ENCODE measurements at places on chromosomes 7 and 10.

GRCh38 chr10:43963793-43964425 is 315.2 kb upstream of the ZNF32 start:
- DNase-seq: no peak

- DNase-seq: no peak
Measured at GRCh38 chr10:89167915-89168314, 39.2 kb downstream of the CH25H start.

GRCh38 chr10:54559498-54559897 is 241.5 kb downstream of the PCDH15 start:
- DNase-seq: no peak

DNA sequence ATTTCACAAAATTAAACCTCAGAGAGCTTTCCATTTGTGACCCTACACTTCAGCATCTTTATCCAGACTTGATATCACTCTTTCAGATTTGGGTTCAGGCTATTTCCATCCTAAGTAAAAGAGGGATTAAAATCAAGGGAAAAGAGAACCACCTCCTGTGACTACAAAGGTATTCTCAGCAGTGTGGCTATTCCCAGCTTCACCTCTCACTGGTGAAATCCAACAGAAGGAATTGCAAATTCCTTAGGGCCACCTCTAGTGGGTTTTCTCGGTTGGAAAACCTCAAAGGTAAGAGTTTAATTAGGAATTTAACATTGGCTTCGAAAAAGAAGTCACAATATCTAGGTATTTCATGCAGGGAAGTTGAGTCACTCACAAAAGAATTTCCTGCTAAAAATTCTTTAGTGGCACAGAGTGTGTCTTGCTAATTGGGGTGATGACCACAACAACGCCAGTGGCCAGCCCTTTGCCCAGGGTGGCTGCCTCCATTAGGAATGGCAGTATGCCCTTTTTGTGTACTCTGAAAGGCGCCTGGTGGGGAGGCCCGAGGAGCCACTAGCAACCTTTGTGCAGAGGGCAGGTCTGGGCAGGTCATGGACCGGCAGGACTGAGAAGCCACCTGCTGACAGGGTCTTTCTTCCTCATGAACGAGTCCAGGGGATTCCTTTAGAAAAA is 52.2 kb downstream of the SEM1 start:
- DNase-seq: no peak

DNA sequence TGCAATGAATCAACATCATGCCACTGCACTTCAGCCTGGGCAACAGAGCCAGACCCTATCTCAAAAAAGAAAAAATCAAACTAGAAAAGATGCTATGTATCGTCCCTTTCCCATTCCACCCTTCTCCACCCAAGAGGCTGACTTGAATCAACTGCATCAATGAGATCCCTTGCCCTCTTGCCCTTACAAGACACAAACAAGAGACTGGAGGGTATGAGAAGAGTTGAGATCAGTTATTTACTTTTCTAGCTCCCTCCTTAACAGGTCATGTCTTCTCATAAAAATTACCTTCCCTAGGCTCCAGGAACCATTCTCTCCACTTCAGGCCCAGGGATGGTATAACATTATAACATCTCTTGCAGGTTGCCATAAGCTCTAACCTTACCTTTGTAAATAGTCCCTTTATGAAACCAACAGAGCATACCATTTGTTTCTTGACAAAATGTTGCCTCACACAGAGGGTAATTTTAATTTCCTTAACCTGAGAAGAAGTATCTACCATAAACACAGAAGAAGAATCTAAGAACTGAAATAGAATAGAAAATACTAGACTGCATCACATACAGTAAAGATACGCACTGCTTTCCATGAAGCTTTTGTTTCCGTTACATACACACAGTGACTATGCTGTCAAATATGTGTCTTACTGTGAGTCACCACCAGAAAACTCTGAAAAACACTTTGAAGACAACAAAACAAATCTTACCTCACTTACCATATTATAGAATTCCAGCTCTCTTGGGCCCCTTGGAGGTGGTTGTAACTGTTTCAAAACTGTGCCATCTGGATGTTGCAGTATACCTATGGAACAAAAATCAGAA is 30.5 kb downstream of the IPMK start:
- peak; percentile 81 for DNase-seq

- DNase-seq: no peak
Measured at GRCh38 chr10:80451132-80451531, 3.0 kb upstream of the TSPAN14 start.
